ENCODE measurements at places on chromosomes 3 and 15.

DNA sequence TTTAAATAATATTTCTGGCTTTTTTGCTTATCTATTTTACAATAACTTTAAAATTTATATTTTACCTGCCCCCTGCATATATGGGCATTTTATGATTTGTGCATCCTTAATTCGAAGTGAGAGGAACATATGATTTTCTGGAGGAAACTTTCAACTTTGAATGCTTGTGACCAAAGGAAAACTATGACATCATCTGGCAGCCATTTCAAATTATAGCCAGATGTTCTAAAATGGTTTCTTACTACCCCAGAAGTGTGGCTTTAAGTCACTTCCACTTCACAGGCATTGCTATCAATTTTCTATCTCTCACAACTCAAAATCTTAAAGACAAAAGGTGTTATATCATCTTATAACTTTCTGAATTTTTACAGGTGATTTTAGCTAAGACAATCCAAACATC lies 508.8 kb downstream of the RBMS3 start:
- DNase-seq = no peak

GRCh38 chr3:74862476-74862875 lies 248.0 kb upstream of the CNTN3 start:
- DNase-seq = no peak

DNA sequence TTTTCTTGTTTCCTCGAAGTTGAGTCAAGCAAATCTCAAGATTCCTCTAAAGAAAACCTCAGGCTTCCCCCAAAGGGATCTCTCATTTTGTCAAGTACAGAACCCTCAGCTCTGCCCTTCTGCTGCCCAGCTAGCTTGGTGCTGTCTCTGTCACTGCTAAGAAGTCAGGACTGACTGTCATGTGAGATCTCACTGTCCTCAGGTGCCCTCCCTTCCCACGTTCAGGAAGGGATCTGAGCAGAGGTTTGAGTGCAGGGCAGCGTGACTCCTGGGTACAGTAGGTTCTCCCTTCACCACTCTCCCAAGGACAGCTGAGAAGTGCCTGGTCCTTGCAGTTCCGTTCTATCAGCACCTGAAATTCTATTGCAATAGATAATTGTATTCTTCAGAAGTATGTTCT lies 229.7 kb downstream of the SLCO3A1 start:
- DNase-seq = no peak

DNA sequence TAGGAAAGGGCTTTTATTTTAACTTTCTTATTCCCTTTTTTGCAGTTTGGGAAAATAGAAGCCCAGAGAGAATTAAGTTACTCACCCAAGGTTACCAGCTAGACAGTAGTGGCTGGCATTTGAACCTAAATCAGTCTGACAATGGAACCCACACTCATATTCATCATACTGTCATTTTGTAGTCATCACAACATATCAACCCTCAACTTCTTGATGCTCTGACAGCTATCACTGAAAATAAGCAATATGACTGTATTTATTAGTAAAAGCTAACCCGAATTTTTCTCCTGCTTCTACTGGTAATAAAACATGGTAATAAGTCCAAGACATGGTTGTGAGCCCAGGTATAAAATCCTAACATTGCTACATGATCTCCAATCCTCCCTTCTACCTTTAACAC lies 585.8 kb upstream of the UBE2E2 start:
- DNase-seq = no peak

- no peak for DNase-seq
These were observed 18.1 kb downstream of the METTL6 start for GRCh38 chr3:15409239-15409638.

- no peak for DNase-seq
These were observed 32.2 kb downstream of the MCTP2 start for GRCh38 chr15:94263341-94264273.

GRCh38 chr15:52288986-52289385 lies 6.6 kb downstream of the MYO5C start:
- no peak for DNase-seq

GRCh38 chr3:106242781-106243180 lies 374.0 kb upstream of the CBLB start:
- DNase-seq = no peak

- no peak for DNase-seq
These were observed 34.0 kb downstream of the PCSK6 start for GRCh38 chr15:101455291-101456025.

- no peak for DNase-seq
These were observed 66.0 kb upstream of the BLM start for GRCh38 chr15:90650956-90651689.

GRCh38 chr3:62103531-62103930 lies 269.8 kb downstream of the FEZF2 start:
- no peak for DNase-seq

- no peak for DNase-seq
These were observed 293.7 kb upstream of the GADL1 start for GRCh38 chr3:31188112-31188511.

All from DMS79 (cell line).